Stimulated activated CD4-positive, alpha-beta T cell treated with anti-CD3 and anti-CD28 coated beads, Interleukin-2, amount 100 ng/mL, for 24 hours (primary cell): ENCODE measurements at places on chromosomes 12 and 14.

- no peak for DNase-seq
Measured at GRCh38 chr12:113090740-113091139, 34.2 kb downstream of the DTX1 start.

GRCh38 chr12:79056775-79057174 lies 192.2 kb downstream of the SYT1 start:
- DNase-seq: no peak

- no peak for DNase-seq
Measured at GRCh38 chr14:64193821-64194220, 100.3 kb downstream of the ESR2 start.

- DNase-seq: no peak
Measured at GRCh38 chr12:128864516-128865186, 11.4 kb downstream of the GLT1D1 start.

GRCh38 chr12:109763201-109763841 lies 49.7 kb downstream of the FAM222A start:
- DNase-seq: no peak

DNA sequence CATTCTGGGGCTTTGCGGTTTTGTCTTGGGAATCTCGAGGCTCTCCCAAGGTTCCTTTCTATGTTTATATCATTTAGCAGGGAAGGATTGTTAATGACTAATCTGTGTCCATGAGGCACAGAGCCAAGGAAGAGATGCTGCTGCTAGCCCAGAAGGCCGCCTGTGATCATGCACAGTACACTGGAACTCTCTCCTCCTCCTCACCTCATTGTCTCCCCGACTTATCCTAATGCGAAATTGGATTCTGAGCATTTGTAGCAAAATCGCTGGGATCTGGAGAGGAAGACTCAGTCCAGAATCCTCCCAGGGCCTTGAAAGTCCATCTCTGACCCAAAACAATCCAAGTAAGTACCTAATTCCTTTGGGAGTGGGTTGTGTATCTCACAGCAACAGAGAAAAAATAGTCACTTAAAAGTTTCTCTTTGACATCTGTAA lies at the start of gene NR1H4:
Gene NR1H4 (plus strand): TSS at position 151 of the 435 bp plus-strand sequence. CDS start 19,458 bp downstream, outside the sequence.
- no peak for DNase-seq

DNA sequence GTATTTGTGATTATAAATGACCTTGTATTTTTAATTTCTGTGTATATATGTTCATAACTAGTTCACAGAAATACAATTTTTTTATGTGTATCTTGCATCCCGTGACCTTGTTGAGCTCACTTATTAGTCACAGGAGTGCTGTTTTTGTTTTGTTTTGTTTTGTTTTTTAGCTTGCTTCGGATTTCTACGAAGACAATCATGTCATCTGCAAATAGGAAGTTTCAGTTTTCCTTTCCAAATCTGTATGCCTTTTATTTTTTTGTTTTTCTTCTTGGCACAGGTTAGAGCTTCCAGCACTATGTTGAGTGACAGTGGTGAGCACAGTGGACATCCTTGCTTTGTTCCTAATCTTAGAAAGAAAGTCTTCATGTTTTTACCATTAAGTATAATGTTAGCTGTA lies 229.2 kb upstream of the GARIN6 start:
- no peak for DNase-seq

DNA sequence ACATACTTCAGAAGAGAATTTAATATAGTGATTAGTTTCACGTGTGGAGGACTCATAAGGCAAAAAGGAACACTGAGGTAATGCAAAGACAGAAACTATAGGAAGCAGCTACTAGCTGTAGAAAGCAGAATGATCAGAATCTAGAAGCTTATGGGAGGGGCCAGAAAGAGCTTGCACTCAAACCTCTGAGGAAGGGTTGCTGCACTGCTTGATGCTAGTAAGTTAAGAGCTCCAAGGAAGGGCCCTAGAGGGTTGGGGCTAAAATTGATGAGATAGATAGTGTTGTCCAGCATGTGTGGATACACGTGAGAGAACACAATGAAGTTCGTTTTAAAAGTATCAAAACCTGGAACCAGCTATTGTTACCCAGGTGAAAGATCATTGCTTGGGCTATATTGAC lies 311.1 kb downstream of the SLC6A15 start:
- no peak for DNase-seq

- DNase-seq: no peak
Measured at GRCh38 chr12:97075161-97075933, 168.3 kb downstream of the NEDD1 start.

DNA sequence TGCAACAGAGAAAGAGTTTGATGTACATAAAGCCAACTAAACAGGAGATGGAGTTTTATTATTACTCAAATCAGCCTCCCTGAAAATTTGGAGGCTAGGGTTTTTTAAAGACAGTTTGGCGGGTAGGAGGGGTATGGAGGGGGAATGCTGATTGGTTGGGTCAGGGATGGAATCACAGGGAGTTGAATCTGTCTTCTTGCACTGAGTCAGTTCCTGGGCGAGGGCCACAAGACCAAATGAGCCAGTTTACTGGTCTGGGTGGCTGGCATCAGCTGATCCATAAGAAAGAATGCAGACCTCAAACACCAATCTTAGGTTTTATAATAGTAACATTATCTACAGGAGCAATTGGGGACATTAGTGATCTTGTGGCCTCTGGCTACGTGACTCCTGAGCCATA lies 64.9 kb downstream of the RIN3 start:
- no peak for DNase-seq

DNA sequence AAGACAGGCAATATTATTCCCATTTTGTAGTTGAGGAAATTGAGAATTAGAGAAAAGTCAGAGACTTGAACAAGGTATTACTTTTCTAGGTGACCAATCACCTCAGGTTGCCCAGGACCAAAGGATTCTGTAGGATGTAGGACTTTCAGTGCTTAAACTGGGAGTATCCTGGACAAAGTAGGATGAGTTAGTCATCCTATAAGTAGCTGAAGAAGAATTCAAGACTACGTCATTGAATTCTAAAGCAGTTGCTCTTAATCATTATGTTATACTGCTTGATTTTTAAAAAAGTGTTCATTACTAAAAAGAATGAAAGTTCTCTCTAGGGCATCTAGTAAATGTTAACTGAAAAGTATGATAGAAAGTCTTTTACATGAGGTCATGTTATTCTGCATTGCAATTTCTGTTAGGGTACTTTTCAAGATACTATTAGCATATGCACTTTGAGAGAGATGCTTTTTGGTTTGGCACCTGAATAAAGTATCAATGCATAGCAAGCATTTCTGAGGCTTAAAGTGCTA lies 101.7 kb downstream of the RTN1 start:
- no peak for DNase-seq

GRCh38 chr12:3698218-3698974 lies 54.5 kb downstream of the CRACR2A start:
- no peak for DNase-seq

DNA sequence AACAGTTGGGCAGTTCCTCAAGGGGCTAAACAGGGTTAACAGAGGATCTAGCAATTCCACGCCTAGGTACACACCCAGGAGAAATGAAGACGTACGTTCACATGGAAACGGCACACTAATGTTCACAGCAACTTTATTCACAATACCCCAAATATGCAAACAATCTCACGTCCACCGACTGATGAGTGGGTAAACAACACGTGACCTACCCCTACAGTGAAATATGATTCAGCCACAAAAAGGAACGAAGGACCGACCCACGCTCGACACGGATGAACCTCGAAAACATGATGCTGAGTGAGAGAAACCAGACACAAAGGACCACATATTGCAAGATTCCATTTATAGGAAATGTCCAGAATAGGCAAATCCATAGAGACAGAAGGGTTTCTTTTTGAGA lies 112.7 kb downstream of the NCOR2 start:
- DNase-seq: no peak

DNA sequence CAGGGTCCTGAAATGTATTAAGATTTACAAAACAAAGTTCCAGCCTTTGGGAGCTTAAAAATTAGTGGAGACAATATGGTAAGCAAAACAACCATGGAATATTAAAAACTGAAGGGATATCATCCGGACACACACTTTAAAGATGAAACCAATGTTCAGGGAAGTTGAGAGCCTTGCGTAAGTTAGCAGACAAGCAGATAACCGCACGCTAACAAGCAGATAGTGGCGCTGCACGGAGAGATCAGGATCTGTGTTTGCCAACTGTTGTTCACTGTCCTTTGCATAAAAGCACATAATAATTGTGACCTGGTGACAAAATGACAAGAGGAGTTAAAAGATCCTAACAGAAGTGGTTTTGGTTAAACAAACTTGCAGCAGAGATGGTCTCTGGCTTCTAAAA lies 14.3 kb upstream of the TMEM229B start:
- DNase-seq: no peak

GRCh38 chr14:105173901-105174894 lies 5.6 kb upstream of the JAG2 start:
- DNase-seq: peak; percentile 39

DNA sequence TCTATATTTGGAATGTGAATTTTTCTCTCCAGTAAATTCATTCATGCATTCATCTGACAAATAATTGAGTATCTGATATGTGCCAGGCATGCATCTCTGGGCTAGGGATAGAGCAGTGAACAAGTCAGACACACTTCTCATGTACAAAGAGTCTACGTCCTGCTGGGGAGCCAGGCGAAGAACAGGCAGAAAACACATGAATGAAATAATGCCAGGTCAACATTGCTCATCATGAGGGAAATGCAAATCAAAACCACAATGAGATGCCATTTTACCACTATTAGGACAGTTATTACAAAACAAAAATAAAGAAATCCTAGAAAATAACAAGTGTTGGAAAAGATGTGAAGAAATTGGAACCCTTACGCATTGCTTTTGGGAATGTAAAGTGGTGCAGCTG lies 90.3 kb downstream of the PAX9 start:
- DNase-seq: no peak

GRCh38 chr14:105343194-105343593 lies 28.6 kb downstream of the PACS2 start:
- DNase-seq: no peak

DNA sequence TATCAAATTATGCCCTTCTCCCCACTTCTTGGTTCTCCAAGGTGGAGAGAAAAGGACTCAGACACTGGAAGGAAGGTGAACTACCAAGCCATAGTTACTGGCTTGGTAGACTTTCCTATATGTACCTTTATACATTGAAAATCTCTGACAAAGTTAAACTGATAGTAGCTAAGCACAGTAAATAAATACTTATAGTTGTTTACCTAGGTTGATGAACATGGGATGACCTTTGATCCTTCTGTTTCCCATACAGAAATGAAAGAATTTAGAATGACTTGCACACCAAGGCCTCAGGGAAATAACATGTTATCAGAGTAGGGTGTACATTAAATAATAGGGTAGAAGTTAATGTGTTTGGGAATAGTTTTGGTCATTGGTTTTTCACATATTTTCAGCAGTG lies 6.7 kb downstream of the ARHGAP5 start:
- no peak for DNase-seq

GRCh38 chr12:124904306-124905098 lies 9.9 kb downstream of the UBC start:
- DNase-seq: no peak

DNA sequence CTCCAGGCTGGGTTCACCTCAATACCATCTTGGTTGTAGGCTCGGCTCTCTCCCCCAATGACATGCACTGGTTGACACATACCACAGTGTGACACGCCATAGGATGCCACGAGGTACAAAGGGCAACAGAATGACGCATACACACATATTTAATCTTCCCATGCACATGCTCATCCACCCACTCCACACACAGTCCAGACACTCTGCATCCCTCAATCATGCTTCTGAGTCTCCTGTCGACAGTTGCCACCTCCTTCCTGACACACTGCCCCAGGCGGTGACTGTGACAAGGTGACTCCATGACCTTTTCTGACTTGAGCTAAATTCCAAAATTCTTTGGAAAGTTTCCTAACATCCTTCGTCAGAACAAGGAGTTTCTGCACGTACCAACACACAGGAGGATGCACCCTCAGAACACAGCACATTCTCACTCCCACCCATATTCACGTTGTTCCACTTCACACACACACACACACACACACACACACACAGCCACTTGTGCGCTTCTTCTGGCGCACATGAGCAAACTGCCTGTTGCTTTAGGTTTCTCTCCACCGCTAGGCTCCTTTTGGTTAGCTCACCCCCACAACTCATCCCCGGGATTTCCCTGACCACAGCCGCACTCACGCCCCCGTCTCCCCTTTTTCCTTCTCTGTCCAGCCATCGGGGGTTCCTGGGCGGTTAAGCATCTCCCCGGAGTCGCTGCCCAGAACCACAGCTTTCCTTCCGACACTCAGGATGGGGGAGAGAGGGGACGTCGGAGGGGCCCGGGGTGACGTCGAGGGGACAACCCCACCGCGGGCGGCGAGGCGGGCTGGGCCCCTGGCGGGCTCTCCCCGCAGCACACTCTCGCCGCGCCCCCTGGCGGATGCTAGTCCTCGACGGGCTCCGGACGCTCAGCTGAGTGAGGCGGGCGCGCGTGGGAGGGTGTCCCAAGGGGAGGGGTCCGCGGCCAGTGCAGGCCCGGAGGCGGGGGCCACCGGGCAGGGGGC lies 536 bp upstream of the WNT1 start:
- peak; percentile 90 for DNase-seq

DNA sequence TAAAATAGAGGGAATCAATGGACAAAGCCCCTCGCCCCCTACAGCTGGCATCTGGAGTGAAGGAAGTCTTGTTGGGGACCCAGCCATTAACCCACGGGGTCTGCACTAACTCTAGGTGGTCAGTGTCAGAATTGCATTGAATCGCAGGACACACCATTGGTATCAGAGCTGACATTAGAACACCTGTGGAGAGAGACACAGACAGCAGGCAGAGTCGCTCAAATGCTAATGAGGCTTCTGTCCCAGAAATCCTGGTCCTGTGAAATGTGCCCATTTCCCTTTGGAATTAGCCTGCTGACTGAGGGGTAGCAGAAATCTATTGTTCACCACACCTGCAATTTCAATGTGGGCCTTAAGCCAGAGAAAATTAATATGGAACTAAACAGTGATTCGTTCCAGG lies 33.0 kb downstream of the TMEM132D start:
- DNase-seq: no peak

- DNase-seq: peak; percentile 51
Measured at GRCh38 chr14:102510616-102511520, 1.3 kb upstream of the ANKRD9 start.

DNA sequence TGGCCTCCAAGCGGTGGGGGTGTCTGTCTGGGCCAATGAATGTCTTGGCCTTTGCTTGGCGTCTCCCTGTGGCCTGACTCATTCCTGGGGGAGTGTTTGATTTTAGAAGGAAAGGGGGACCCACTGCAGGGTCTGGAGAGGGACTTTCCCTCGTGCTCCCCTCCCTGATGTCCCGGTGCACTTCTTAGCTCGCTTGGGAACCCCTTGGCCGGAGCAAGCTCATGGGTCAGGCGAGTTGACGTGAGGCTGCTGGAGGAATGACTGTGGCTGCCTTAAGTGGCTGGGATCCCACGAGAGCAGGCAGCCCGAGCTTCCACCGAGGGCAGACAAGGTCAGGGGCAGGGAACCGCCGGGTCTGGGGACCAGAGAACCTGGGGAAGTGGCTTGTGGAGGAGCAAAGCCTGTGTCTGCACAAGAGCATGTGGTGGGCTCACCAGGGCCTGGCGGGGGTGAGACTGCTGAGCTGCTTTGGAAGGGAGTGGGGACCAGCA lies 218.4 kb upstream of the C14orf180 start:
- no peak for DNase-seq

GRCh38 chr12:48292040-48292439 lies 58.7 kb downstream of the ZNF641 start:
- no peak for DNase-seq
